ENCODE measurements at places on chromosomes 2 and 18.

DNA sequence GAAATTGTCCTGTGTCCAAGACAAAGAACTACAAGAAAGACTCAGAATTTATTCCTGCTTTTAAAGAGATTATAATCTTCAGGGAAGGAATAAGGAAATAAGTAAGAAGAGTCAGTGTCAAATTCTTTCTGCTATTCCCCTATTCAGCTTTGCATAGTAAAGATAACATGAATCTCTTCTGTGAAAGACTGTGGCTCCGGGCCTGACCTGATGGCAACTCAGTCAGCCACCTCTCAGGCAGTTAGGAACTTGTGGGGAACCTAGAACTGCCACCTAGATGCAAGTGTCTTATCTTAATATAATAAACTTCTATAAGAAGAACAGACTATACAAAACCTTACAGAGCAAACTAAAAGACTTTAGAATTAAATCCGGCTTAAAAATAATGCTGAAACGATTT is 382.0 kb downstream of the RAD51AP2 start:
- DNase-seq: no peak

- DNase-seq: no peak
These were observed 10.7 kb downstream of the DTYMK start for GRCh38 chr2:241675885-241676284.

- no peak for DNase-seq
These were observed 298.2 kb downstream of the EIPR1 start for GRCh38 chr2:3079466-3079865.

- DNase-seq: no peak
These were observed 244.6 kb upstream of the NT5C1B start for GRCh38 chr2:18833941-18834340.

GRCh38 chr2:241064008-241064801 is 37.9 kb downstream of the MTERF4 start:
- DNase-seq: no peak

GRCh38 chr2:38991899-38992298 is 102.2 kb downstream of the ARHGEF33 start:
- DNase-seq: no peak

DNA sequence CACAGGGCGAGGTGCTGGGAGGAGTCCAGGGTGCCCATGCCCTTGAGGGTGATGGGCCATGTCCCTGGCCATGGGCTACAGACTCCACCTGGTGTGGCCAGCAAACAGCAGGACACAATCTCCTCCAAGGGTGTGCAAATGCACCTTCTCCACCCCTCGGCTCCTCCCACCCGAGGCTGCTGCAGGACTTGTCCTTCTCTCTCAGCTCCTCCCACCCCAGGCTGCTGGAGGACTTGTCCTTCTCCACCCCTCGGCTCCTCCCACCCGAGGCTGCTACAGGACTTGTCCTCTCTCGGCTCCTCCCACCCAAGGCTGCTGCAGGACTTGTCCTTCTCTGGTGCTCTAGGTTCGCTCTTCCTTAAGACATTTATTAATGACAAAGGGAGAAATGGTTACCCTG is 57.3 kb upstream of the SNTG2 start:
- no peak for DNase-seq

DNA sequence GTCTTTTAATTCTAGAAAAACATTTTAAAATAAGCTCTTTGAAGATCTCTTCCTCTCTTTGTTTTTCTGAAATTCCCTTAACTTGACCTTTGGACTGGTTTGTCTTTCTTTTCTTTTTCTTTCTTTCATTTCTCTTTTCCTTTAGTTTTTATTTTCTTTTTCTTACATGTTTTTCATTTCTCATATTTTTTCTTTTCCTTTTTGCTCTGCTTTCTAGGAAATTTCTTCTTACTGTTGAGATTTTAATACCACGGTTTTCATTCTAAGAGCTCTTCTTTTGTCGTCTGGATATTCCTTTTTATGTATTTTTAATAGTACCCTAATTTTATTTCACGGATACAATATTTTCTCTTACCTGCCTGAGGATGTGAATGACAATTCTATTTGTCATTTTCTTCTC is 337.8 kb downstream of the AGPS start:
- DNase-seq: no peak

DNA sequence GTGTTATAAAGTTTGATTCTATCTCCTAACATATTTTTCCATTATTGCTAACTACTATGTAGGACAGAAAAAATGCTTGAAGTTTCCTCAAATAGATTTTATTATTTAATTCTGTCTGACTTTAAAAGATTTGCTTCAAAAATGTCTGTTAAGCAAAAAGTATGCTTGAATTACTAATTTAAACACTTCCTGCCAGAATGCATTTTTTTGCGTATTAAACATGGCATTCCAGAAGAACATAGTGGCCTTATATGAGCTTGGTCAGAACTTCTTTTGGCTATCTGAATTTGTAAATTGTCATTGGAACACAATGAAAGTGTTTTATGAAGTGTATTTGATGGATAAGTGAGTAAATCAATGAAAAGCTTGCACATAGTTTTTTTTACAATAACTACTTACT is 37.8 kb downstream of the MBD5 start:
- DNase-seq: no peak

GRCh38 chr2:70161069-70161534 is 29.7 kb downstream of the C2orf42 start:
- DNase-seq: no peak

- no peak for DNase-seq
These were observed 552.9 kb downstream of the TDRD15 start for GRCh38 chr2:21676676-21677075.

DNA sequence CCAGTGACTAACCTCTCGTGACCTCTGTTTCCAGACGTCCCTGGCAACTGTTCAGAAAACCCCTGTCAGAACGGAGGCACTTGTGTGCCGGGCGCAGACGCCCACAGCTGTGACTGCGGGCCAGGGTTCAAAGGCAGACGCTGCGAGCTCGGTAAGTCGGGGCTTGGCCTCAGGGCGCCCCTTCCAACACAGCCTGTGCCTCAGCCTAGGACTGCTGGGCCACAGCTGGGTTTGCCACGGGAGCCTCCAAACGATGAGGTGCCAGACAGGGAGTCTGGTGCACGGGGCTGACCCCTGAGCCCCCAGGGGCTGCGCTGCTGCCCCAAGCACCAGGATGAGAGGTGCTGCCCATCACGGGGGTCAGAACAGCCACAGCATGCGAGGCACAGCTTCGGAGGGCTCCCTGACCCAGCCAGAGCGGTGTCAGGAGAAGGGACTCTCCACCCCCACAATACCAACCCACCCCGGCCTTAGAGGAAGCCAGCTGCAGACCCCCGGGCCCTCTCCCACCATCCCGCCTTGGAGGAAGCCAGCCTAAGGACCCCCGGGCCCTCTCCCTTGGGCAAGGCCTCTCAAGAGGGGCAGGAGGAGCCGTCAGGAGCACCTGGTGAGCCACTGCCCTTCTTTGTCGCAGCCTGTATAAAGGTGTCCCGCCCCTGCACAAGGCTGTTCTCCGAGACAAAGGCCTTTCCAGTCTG is 20.3 kb downstream of the MTERF4 start:
- DNase-seq: no peak

DNA sequence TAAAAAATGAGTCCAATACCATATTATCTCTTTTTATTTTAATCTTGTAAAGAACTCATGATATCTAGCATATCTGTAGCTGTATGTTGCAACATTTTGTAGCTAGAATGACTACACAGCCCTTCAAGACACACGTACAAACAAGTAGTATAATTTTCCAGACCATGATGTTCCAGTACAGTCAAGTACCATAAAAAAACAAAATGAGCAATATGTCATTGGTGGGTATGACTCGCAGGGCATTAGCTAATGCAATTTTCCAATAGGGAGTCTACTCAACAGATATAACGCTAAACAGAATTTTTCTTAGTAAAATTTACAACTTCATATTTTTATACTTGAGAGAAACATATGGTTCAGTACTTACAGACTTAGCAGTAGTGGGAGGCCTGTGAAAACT is 53.6 kb upstream of the UGP2 start:
- no peak for DNase-seq

DNA sequence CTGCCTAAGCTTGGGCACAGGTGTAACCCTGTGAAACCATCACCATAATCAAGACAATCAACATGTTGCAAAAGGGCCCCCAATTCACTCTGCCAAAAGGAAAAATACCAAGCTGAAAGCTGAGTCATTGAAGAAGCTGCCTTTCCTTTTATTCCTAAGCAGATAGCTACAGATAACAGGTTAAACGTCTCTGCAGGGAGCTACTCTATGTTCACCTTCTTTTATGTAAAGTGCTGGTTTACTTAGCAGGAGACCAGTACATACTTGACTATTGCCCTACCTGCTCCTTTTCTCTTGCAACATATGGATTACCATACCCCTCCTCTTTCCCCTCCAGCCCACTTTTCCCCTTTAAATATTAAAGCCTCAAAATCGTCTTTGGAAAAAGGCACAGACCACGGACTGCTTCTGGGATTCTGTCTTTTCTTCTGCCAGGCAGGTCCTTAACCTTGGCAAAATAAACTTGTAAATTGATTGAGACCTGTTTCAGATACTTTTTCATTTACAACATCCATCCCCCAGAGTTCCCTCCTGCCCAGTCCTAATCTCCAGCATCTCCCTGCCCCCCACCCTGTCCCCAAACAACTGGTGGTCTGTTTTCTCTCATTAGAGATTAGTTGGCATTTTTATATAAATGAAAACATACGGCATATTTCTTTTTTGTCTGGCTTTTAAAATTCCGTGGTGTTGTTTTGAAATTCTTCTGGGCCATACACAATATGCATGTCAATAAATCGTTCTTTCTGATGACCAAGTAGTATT is 37.8 kb upstream of the LDLRAD4 start:
- DNase-seq: no peak

All from NCI-H2107 (cell line).